Activated CD8-positive, alpha-beta memory T cell treated with anti-CD3 and anti-CD28 coated beads, Interleukin-2, amount 10 ng/mL, durations not matched to agents 7 days and 5 days (primary cell): ENCODE measurements at places on chromosomes 4 and X. TPM values are rescaled to one million over a fixed set of nuclear protein-coding genes. Genes with fewer than 3 reads are reported as not detected.

H2BW2 gene
- total RNA-seq: not detected

- no peak for DNase-seq
Observed at GRCh38 chr4:73234712-73235111, 23.9 kb downstream of the ANKRD17 start.

- no peak for DNase-seq
Observed at GRCh38 chr4:124867536-124867935, 155.0 kb upstream of the ANKRD50 start.

GRCh38 chrX:14038375-14039085 is 8.8 kb upstream of the GEMIN8 start:
- DNase-seq: no peak

GABRE gene
- total RNA-seq: not detected

BEND2 gene
- total RNA-seq: not detected

DNA sequence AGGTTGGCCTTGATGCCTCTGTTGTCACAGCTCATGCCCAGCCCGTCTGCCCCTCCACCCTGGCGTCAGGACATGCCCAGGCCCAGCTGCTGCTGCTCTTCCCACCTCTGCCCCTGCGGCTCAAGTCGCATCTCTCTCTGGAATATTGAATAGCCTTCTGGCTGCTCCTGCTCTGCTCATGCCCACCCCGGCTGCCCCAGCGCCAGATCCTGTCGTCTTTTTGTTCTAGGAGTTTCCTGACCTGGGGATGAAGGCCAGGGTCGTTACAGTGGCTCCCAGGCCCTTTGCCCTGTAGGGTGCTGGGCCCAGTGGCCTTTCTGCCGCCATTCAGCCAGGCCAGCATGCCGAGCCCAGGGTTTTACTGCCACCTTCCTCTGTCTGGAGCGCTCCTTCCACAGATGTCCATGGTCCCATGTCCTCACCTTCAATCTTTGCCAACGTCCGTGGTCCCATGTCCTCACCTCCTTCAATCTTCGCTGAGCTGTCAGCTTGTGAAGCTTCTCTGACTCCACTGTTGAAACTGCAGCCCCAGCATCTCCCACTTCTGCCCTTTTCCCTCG is 9.7 kb downstream of the MAEA start:
- no peak for DNase-seq

GRCh38 chr4:147160908-147161513 is 215.3 kb upstream of the TTC29 start:
- no peak for DNase-seq

CFP gene
- 4.0 TPM for total RNA-seq

GRCh38 chr4:164779811-164780216 is 25.9 kb downstream of the SMIM31 start:
- peak; percentile 44 for DNase-seq

GRCh38 chrX:130915302-130915701 is 12.3 kb upstream of the ENOX2 start:
- DNase-seq: no peak

SYTL5 gene
- not detected for total RNA-seq

SULT1E1 gene
- total RNA-seq: not detected

DNA sequence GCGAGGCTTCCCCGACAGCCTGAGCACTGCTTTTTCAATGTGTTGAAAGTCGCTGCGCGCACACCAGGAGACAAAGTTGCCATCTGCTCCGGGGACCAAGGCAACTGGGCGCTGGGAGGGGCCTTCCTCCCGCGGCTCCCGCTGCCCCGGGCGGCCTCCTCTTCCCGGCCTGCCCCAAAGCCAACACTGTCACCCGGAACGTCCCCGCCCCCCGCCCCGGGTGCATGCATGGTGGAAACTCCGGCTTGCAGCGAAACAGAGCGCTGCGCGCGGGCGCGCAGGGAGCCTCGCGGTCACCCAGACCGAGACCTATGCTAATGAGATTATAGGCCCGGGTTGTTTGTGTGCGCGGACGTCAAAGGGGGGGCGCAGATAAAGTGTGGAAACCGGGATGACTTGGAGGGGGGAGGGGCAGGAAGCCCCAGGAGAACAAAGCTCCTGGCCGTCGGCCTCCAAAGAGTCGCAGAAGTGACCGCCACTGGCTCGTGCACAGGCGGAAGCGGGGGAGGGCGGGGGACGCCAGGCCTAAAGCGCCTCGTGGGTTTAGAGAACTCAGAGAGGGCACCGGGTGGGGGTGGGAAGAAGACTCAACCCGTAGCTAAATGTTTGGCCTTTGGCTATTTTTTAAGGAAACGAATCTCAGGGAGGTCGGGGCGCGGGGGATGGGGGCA is 88.8 kb downstream of the BCOR start:
- peak; percentile 56 for DNase-seq

GRCh38 chr4:1041147-1041935 is 29.9 kb downstream of the FGFRL1 start:
- DNase-seq: no peak

GRCh38 chr4:19408490-19408889 is 843.2 kb upstream of the SLIT2 start:
- DNase-seq: no peak
